Activated naive CD4-positive, alpha-beta T cell treated with anti-CD3 and anti-CD28 coated beads, Interleukin-2, amount 10 ng/mL, durations not matched to agents 7 days and 5 days (primary cell): ENCODE measurements at places on chromosomes 7 and 10.

DNA sequence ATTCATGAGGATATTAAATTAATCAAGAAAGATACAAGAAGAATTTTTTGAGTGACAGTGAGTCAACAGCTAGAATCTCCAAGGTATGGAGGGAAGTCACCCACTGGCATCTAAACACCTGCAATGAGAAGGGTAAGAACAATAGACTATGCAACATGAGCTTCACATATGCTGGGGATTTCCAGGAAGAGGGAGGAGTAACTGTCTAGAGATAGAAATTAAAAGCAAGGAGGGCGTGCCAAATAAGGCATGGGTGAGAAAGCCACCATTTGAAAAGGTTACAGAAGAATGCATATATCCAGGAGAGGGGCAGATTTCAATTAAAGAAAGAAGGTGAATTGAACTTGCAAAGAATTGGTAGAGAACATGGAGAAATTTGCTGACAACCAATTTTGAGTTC is 365.7 kb downstream of the GPR37 start:
- H3K27ac ChIP-seq, result no peak overlapping the region
- no peak for DNase-seq
- no peaks in the 10 kb centered on the region for H3K36me3 ChIP-seq
- no peaks in the 10 kb centered on the region for H3K4me1 ChIP-seq
- no peak overlapping the region for H3K4me3 ChIP-seq

DNA sequence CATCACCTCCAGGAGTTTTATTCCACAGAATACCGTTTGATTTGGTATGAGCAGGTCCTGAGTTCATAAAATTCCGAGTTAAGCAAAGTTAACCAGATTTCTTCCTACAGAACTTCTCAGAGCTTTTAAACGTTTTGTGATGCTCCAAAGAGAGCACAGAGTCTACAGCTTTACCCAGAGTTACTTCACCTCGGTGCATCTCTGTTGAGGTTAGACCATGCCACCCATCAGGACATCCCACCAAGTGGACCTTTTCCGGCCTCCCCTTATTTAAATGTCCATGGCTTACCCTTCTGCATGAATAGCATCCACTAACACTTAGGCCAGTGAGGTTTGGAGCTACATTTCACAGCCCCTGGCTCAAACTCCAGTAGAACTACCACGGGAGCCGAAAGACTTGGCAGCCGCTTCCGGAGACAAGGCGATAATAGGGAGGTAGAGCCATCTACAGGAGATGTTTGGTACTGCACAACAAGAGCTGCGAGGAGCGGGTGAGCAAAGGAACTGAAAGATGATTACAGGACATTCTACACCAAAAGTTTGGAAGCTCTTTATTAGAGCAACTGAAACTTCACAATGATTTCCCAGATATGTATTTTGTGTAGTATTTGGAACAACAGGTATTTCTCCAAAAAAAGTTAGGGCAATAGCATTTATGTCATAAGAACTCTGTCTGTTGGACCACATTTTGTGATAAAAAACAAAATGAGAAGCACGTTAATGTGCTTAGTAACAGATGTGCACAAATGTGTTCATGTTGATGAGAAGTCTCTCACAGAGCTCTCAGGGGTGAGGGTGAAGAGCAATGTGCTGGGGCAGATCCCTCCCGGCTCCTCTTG is 174.7 kb downstream of the HERPUD2 start:
- no peaks in the 10 kb centered on the region for H3K36me3 ChIP-seq
- no peaks in the 10 kb centered on the region for H3K4me1 ChIP-seq
- no peak overlapping the region for H3K4me3 ChIP-seq
- no peak overlapping the region for H3K27ac ChIP-seq
- H3K27me3 ChIP-seq, result peaks cover 16% of the 10 kb centered on the region

GRCh38 chr7:89837515-89837914 is 316.8 kb upstream of the STEAP1 start:
- H3K27me3 ChIP-seq, result no peaks in the 10 kb centered on the region
- no peak overlapping the region for H3K4me3 ChIP-seq
- no peak for DNase-seq
- H3K36me3 ChIP-seq, result no peaks in the 10 kb centered on the region
- H3K4me1 ChIP-seq, result peaks cover 7% of the 10 kb centered on the region

GRCh38 chr10:33216661-33217427 is 117.6 kb downstream of the NRP1 start:
- DNase-seq, result no peak
- no peaks in the 10 kb centered on the region for H3K36me3 ChIP-seq
- H3K4me1 ChIP-seq, result peaks cover 11% of the 10 kb centered on the region
- H3K4me3 ChIP-seq, result no peak overlapping the region
- H3K27me3 ChIP-seq, result no peaks in the 10 kb centered on the region

DNA sequence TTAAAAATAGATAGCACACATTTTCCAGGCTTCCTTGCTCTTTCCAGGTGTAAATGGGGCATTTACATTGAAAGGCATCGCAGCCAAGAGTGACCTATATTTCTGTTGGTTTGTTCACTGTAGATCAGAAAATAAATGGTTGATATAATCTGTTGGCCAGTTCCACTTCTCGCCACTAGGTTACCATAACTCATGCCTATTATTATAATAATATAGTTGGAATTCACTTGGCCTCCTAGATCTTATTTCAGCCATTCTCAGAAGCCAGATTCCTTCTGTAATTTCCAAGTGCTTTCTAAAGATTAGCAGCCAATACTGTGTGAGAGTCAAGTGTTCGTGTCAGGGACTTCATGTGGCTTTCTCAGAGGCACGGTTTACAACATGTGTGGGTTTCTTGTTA is 179.5 kb downstream of the DNAH11 start:
- no peaks in the 10 kb centered on the region for H3K27me3 ChIP-seq
- H3K27ac ChIP-seq, result no peak overlapping the region
- no peaks in the 10 kb centered on the region for H3K4me1 ChIP-seq
- no peak overlapping the region for H3K4me3 ChIP-seq

DNA sequence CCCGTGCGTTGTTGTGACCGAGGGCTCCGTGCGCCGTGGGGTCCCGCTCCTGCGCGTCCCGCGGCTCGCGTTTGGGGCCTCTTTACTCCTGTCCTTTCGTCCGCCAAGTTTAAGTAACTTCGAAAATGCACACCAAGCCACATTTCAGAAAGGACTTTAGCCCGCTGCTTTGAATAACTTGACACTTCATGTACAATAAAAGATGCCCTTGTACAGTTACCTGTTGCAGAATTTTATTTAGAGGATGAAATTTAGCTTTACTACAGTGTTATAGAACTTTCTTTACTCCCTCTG is 459 bp downstream of the SUGCT start:
- no peak for DNase-seq
- H3K27ac ChIP-seq, result no peak overlapping the region
- H3K36me3 ChIP-seq, result peaks cover 8% of the 10 kb centered on the region

DNA sequence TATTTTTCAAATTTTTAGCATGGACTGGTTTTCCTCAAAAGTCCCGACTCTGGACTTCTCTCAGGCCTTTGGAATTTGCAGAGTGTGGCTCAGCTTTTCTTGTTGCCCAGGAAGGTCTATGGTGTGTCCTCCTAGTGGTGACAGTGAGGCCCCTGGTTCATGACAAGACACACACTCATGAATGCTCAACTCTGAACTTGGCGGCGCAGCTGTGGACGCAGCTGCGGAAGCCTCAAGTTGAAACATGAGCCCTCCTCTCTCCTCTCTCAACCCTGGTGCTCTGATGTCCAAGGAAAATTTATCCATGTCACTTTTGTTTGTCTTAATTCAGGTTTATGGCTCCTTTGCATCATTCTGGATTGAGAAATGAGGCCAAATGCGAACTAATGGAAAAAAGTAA is 183.9 kb downstream of the HECW1 start:
- H3K27me3 ChIP-seq, result peaks cover 11% of the 10 kb centered on the region
- no peaks in the 10 kb centered on the region for H3K36me3 ChIP-seq
- H3K27ac ChIP-seq, result no peak overlapping the region

DNA sequence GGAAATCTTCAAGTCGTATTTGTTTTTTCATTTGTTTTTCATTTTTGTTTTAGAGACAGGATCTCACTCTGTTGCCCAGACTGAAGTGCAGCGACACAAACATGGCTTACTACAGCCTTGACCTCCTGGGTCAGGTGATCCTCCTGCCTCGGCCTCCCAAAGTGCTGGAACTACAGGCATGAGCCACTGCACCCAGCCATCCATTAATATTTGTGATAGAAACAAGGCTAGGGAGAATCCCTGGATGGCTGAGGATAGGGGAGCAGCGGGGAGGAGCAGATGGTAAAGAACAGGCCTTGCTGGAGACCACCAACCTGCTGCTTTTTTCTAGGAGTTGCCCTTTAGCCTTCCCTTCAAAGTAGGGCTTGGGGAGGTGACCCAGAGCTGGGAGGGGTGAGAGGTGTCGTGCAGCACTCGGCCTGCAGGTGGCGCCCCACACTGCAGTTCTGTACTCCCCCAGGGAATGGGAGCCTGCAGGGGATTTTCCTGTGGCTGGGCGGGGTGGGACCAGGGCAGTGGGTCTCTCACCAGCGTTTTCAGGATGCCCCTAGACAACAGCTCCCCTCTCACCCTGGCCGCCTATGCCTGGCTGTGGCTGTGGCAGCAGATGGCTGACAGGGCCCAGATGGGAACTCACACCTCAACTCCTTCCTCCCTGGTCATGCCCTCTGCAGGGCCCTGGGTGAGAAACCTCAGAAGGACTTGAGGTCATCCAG is 12.6 kb upstream of the CDH23 start:
- H3K36me3 ChIP-seq, result no peaks in the 10 kb centered on the region
- no peak overlapping the region for H3K4me3 ChIP-seq
- H3K27me3 ChIP-seq, result peaks cover 21% of the 10 kb centered on the region
- no peaks in the 10 kb centered on the region for H3K4me1 ChIP-seq

- no peaks in the 10 kb centered on the region for H3K4me1 ChIP-seq
- H3K27ac ChIP-seq, result no peak overlapping the region
- H3K4me3 ChIP-seq, result no peak overlapping the region
- no peaks in the 10 kb centered on the region for H3K27me3 ChIP-seq
These were observed 63.7 kb downstream of the PRKG1 start for GRCh38 chr10:51137756-51138529.
